ENCODE measurements at places on chromosomes 5 and 9.

GRCh38 chr9:81682797-81683196 is 6.5 kb downstream of the TLE1 start:
- DNase-seq, result peak; percentile 28

DNA sequence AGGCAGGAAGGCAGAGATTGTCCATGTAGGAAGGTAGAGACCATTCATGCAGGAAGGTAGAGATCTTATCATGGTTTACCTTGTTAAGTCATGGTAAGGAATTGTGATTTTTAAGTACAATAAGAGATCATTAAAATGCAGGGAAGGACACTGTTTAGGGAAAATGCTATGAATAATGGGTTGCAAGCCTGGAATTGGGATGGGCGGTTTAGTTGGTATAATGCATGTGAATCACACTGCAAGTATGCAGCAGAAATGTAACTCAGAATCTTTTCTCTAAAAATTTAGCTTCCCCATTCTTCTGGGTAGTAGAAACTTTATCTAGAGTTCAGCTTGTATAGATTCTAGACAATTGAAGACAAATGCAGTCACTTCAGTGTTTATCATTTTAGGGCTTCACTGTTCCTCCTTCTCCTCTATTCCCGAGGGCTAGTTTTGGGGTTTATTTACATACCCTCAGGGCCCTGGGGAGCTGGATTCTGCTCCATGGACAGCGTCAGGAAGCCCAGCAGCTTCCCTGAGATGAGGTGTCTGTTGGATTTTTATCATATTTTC is 212.0 kb downstream of the SREK1 start:
- no peak for DNase-seq

GRCh38 chr5:82526540-82526939 is 248.4 kb upstream of the RPS23 start:
- no peak for DNase-seq

GRCh38 chr5:156354571-156354970 is 27.6 kb downstream of the SGCD start:
- DNase-seq, result no peak

DNA sequence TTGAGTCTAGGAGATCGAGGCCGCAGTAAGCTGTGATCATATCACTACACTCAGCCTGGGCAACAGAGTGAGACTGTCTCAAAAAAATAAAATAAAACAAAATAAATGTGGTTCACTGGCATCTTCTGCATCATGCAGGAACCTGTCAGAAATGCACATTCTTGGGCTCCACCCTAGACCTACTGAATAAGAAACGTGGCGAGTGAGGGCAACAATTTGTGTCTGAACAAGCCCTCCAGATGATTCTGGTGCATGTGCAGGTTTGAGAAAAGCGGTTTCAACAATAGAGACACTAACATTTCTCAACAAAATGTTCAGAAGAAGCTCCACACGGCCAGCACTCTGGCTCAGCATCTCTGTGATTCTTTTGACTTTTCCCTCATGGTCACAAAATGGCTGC is 42.8 kb upstream of the CPEB4 start:
- no peak for DNase-seq

GRCh38 chr5:135662061-135662481 is 83.3 kb upstream of the CXCL14 start:
- DNase-seq, result no peak

GRCh38 chr5:106374956-106375355 is 1295.8 kb downstream of the EFNA5 start:
- DNase-seq, result no peak

DNA sequence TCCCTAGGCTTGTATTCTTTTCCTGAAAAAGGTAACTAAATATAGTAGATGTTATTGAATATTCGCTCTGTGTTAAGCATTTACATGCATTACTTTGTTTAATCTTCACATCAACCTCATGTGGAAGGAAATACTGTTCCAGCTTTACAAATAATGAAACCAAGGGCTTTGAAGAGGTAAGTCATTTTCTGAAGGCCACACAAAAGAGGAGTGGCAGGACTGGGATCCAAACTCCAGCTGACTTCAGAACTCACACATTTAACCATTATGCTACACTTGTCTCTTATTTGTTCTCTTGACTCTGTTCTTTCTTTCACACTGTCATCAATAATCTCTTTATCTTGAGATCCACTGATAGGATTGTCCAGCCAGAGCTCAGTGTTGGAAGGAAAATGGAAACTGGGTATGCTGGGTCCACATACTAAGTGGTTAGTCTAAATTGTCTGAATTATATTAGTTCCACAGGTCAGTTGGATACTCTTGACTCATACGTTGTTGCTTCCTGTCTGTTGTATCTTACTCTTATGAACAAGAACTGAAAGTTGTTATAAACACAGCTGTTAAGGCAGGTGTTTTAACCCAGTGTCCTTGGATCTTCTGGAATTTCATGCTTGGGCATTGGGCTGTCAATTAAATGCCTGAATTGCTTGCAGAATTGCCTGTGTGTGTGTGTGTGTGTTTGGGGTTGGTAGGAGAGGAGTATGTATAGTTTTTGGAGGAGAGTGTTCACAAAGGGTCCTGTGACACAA is 65.6 kb downstream of the TLE4 start:
- DNase-seq, result no peak

DNA sequence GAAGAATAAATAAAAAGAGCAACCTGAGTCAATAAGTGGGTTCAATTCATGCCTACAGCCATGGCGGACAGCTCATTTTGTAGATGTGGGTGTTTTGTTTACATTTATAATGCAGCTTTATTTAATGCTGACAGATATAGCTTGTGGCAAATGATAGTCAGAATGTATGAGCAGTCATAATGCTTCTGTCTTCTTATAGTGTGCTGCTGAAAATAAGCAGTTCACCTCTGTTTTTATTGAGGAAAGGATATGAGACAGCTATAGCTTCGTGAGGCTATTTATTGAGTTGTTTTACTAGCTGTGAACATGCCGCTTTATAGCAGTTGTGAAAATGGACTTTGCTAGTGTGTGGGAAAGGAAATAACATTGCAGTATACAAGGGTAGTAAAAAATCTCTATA is 147.4 kb downstream of the PBX3 start:
- no peak for DNase-seq

GRCh38 chr9:37624073-37624472 is 26.7 kb upstream of the FRMPD1 start:
- no peak for DNase-seq

GRCh38 chr5:78334811-78335210 is 25.6 kb upstream of the SCAMP1 start:
- DNase-seq, result no peak

DNA sequence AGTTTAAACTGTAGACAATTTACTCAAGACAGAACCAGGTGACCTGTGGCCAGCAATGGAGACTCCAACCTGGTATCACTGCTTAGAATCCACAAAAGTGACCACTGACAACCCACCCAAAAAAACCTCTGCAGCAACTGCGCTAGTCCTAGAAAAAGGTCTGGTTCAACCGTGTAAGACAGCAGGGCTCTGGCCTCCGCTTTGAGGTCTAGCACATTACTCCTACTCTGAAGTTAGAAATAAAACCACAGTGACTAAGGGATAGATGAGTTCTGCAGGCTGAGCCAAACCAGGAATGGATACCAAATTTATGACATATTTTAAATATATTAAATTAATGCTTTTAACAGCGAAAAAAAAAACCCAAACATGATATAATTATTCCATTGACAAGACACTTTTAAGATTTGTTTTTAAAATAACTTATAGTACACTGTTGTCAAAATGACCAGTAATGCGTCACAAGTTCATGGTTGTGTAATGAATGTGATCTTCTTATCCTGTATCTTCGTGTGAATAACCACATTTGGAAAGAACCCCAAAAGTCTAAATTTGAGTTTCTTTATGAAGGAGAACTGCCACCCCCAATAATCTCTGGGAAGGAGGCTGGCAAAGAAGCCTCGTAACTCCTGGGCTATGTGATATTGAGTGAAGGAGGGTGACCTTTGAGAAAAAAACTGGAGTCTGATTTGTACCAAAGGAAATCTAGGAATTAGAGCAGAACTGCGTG is 101.9 kb upstream of the SLC44A1 start:
- peak; percentile 68 for DNase-seq

GRCh38 chr9:99173570-99174504 is 47.9 kb downstream of the ALG2 start:
- DNase-seq, result no peak

DNA sequence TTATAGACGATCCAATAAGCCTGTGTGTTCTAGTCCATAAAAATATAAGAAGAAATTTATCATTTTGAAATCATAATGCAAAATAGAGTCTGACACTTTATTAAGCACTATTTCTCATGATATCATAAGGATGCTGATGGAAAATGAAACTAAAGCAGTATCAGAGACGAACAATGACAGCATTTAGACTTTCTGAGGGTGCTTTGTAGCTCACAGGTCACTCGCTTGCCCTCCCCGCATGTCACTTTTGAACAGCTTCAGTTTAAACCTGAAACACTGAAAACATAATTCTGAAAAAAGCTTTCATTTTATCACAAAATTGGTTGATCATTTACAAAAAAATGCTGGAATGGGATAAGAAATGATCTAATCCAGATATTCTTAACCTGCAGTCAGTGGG is 247.1 kb downstream of the EBF1 start:
- DNase-seq, result no peak

GRCh38 chr5:132471944-132472343 is 18.6 kb downstream of the IRF1 start:
- DNase-seq, result no peak

GRCh38 chr9:134642385-134643181 is 980 bp downstream of the COL5A1 start:
- no peak for DNase-seq

GRCh38 chr5:68423154-68423811 is 207.7 kb downstream of the PIK3R1 start:
- peak; percentile 37 for DNase-seq

- peak; percentile 51 for DNase-seq
These were observed 113.0 kb upstream of the PCA3 start for GRCh38 chr9:76651119-76651705.

DNA sequence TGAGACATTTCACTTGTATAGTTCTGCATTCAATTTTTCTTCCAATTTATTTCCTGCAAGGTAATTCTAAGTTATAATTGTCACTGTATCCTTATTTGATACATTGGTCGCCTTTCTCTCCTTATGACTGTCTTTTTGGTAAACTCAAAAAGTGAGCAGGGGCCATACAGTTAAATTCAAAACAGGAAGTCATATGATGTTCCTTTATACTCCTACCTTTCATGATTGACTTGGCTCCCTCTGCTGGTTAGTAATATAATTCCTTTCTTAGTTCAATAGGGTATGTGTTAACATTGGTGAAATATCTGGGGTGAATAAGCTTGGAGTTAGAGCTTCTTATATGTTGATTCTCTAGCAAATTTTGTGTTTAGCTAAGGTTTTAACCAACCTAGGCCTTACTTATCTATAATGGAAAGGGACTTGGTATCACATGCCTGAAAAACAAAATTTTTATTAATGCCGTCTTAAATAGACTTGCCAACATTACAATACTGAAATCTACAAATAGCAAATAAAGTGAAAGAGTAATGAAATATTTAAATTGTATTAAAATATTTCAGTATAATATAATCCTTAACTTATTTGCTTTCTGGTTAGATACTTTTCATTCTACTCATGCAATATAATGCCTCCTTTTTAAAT is 6.0 kb upstream of the NIPBL start:
- peak; percentile 95 for DNase-seq

- no peak for DNase-seq
These were observed 30.7 kb downstream of the TERT start for GRCh38 chr5:1264211-1264610.

DNA sequence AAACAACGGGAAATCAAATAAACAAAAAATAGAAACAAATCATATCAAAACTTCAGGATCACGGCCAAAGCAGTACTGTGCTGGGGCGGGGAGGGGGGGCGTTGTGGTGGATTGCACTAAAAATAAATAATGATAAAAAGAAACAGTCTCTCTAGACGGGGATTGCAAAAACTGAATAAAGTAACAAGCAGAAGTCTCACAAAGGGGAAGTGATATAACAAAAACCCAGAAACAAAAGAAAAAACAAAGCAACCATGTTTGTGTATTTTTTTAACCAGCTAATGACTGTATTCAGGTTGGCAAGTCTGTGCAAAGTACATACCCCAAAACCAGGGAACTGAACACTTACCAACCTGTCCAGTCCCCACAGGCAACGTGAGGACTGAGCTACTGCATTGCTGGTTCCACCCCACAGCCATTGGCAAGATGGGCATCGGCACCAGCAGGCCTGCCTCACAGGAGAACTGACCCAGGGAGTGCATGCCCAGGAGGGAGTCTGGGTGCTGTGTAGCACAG is 24.1 kb downstream of the BICD2 start:
- peak; percentile 55 for DNase-seq

- no peak for DNase-seq
These were observed 63.4 kb downstream of the ANKRD33B start for GRCh38 chr5:10627160-10627701.

- peak; percentile 67 for DNase-seq
These were observed at the start of gene FYB1 for GRCh38 chr5:39219437-39219836. TSS of gene FYB1 (minus strand) at chr5:39219563. CDS start at chr5:39202960, 16,603 bp downstream.

- no peak for DNase-seq
These were observed 127.2 kb downstream of the VPS13A start for GRCh38 chr9:77304543-77304942.

GRCh38 chr5:94674490-94675382 is 56.3 kb downstream of the SLF1 start:
- DNase-seq, result peak; percentile 66

GRCh38 chr9:114621561-114621960 is 10.5 kb downstream of the TMEM268 start:
- no peak for DNase-seq
